ENCODE measurements at places on chromosomes 12 and 14.

DNA sequence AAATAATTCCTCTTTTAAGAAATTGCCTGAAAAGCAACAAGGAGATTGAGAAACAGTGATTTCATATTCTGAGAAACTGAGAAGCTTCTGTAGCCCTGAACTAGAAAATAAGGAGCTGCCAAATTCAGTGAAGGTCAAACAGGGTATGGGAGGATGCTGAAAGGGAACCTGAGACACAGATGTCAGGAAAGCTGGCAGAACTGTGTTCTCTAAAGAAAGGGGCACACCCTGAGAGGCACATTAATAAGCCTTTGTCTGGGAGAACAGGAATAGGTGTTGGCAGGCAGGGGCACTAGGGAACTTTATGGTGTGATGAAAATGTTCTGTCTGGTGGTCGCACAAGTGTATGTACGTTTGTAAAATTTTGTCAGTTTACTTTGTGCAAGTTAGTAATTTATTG lies 29.6 kb downstream of the VRK1 start:
- no peak for DNase-seq

- DNase-seq: no peak
These were observed 71.1 kb downstream of the C2CD5 start for GRCh38 chr12:22473212-22473611.

- no peak for DNase-seq
These were observed 268.6 kb upstream of the CRY1 start for GRCh38 chr12:107361970-107362369.

DNA sequence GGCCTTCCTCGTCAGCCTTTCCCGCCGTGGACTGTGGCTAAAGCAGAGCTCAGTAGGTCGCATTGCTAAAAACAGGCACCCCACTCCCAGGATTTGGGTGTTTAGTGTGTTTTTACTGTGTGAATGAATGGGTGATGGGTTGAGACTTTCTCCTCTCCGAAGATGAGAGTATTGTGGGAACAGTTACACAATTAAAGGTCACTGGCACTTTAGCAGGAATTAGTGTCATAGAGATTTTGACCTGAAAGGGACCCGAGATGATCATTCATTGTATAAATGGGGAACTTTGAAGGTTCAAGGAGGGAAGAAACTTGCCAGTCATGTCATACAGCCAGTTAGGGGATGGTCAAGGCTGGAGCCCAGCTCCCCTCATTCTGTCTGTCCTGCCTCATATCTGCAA lies 56.9 kb downstream of the TSPAN9 start:
- no peak for DNase-seq

- no peak for DNase-seq
These were observed 38.6 kb downstream of the GLT1D1 start for GRCh38 chr12:128891856-128892255.

- DNase-seq: no peak
These were observed 369.8 kb downstream of the EMP1 start for GRCh38 chr12:13566292-13566691.

DNA sequence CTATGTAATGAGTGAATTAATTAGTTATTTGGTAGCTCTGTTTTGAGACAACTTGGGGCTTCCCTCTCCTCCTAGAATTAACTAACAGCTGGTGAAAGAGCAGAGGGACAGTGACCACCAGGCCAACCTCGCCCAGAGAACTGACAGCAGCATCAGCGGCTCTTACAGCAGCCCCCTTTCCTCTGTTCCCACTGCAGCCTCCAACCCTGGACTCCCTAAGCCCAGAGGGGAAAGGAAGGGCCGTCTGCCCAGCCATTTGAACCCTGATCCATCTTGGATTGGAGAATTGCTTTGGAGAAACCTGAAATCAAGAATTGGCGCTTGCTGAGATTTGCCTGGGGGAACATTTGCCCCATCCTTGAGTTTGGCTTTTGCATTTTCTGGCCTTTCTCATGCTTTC lies 45.5 kb downstream of the B4GALNT3 start:
- DNase-seq: no peak

GRCh38 chr12:83997423-83997822 lies 915.2 kb downstream of the SLC6A15 start:
- DNase-seq: no peak

DNA sequence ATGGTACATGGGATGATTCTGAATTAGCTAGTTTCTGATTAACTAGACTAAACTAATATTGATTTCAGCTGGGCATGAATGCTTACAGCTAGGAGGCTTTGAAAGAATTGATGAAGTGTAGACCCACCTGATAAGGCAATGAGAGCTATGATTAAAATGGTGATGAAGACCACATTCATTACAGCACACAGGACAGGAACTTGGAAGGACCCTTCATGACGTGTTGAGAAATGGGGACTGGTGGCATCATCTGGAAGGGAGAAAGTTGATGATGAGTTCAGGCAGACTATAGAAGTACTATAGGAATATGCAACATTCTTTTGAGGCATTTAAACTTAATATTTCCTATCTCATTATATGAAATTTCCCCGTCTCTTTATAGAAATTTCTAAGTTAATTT lies 4.5 kb downstream of the CD69 start:
- DNase-seq: no peak

- no peak for DNase-seq
These were observed at the start of gene KCNK13 for GRCh38 chr14:90061685-90062126. Gene KCNK13 (plus strand): TSS chr14:90061994. CDS start chr14:90062206, 212 bp downstream.

DNA sequence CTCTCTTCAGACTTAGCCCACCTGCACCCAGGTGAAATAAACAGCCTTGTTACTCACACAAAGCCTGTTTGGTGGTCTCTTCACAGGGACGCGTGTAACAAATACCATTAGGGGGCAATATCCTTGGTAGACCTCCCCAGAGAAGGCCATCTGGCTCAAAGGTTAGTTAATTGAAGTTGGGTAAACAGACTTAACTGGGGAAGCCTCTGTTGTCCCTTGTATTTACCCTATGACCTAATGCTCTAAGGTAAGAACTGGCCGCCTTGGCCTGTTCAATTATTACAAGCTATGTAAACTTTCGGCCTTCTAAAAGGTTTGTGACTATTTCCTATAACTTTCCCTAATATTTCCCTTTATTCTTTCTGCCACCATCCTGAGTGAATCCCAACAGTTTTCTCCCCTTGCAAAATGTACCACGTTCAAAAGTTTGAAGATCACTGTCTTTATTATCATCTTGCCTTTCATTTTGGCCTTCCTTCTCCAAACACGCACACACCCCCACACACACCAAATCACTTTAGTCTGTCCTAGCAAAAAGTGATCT lies 15.3 kb upstream of the LYZ start:
- no peak for DNase-seq

Measured in activated CD4-positive, alpha-beta T cell treated with anti-CD3 and anti-CD28 coated beads for 24 hours (primary cell).